ENCODE measurements at places on chromosomes 6 and 20.

DNA sequence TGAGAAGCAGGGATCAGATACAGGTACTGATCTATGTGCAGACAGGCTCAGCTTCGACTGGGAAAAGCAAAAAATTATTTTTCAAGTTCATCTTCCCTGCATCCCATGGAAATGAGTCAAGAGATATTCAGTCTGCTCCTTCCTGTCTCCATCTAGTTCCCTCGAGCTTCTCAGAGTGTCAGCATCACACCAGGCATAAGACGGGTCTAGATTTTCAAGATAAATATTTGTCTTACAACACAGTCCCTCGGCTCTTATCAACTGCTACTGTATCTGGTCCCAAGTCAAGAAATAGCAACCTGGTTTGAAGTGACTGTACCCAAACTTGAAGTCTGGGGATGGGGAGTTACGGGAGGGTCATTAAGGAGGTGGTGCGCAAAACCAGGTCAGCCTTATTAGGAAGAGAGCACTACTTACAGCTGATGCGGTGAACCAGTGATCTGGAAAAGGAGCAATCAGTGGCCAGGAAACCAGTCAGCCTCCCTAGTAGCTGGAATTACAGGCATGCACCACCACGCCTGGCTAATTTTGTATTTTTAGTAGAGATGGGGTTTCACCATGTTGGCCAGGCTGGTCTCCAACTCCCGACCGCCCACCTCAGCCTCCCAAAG is 29.7 kb downstream of the ZMYND8 start:
- DNase-seq = no peak

- DNase-seq = peak; percentile 32
These were observed 46.9 kb upstream of the TRIM26 start for GRCh38 chr6:30260036-30260504.

GRCh38 chr6:146664871-146665360 is 66.1 kb downstream of the ADGB start:
- DNase-seq = no peak

GRCh38 chr6:149942461-149942829 is 631 bp downstream of the ULBP2 start:
- DNase-seq = no peak

DNA sequence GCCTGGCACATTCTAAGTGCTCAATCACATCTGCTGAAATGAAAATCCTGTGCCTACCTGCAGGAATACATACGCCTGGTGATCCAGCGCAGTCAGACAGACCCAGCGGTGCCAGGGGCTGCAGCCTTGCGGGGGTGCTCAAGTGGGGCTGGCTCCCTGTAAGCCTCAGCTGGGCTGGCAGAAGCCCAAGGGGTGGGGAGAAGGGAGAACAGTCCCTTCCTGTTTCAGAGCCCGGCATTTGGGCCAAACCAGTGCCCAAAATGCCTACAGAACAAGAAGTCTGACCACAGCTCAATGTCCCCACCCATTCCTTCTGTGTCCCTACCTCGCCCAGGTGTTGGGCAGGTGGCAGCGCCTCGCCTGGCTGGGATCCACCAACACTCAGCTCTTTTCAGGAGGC is 22.6 kb downstream of the KCNK15 start:
- no peak for DNase-seq

DNA sequence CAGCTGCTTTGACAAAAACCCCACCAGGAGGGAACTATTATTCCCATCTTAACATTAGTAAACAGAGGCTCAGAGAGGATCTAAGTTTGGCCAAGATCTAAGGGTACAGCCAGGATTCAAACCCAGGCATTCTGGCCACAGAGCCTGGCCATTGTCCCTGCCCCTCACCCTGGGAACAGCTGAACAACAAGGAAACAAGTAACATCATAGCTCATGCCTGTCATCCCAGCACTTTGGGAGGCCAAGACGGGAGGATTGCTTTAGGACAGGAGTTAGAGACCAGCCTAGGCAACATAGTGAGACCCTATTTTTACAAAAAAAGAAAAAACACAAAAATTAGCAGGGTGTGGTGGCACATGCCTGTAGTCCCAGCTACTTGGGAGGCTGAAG is 27.5 kb downstream of the TOX2 start:
- DNase-seq = no peak

GRCh38 chr20:44183282-44183681 is 3.7 kb downstream of the JPH2 start:
- peak; percentile 39 for DNase-seq

GRCh38 chr6:121573481-121573880 is 138.0 kb downstream of the GJA1 start:
- no peak for DNase-seq

DNA sequence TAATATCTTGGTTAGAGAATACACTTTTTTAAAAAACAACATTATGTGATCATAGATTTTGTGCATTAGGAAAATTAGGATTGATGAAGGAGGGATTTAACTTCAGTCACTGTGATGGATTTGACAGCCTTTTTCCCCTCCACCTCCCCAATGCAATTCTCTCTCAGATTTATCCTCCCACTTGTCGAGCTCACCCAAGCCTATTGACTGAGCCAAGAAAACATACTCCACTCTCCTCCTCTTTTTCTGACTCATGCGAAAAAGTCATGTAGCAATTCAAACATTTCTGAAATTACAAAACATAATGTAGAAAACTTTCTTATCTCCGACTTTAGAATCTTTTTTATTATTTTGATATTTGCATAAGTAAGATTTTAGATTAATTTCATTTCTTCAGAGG is 24.1 kb downstream of the KLHL32 start:
- DNase-seq = no peak

- no peak for DNase-seq
These were observed 116.1 kb upstream of the NXT1 start for GRCh38 chr20:23234311-23235078.

DNA sequence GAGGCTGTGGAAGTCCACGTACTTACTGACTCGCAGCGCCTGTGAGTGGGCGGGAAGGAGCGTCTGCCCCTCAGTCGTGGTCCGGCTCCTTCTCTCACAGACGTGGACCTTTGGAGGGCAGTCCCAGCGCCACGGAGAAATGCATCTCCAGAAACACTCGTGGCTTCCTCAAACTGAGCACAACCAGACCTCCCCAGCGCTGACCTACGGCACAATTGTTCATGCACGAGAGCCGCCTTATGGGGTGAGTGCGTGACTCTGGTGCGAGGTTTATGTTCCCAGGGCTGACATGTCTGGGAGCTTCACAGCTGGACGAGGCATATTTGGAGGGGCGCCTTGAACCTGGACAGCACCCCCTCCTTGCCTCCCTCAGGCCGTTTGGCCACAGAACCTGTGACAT is 29.7 kb downstream of the FRMD1 start:
- DNase-seq = peak; percentile 28

DNA sequence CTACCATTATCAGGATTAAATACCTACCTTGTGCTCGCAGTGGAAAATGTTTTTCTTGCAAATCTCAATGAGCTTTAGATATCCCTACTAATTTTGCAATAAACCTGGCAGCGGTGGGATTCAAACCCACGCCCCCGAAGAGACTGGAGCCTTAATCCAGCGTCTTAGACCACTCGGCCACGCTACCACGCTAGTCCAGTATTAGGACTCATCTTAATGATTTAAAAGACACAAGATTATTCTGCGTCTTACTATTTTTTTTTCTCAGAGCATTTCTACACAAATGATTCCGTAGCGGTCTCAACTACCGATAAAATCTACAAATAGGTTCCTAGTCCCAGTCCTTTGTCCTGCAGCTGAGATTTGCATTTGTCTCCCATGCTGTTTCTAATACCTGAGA is 35.2 kb upstream of the ZSCAN23 start:
- no peak for DNase-seq

GRCh38 chr6:498795-499231 is 107.3 kb downstream of the IRF4 start:
- no peak for DNase-seq

- DNase-seq = no peak
These were observed 380.9 kb upstream of the RGS17 start for GRCh38 chr6:153511896-153512496.

GRCh38 chr20:62843656-62844055 is 18.0 kb downstream of the TCFL5 start:
- DNase-seq = peak; percentile 9

DNA sequence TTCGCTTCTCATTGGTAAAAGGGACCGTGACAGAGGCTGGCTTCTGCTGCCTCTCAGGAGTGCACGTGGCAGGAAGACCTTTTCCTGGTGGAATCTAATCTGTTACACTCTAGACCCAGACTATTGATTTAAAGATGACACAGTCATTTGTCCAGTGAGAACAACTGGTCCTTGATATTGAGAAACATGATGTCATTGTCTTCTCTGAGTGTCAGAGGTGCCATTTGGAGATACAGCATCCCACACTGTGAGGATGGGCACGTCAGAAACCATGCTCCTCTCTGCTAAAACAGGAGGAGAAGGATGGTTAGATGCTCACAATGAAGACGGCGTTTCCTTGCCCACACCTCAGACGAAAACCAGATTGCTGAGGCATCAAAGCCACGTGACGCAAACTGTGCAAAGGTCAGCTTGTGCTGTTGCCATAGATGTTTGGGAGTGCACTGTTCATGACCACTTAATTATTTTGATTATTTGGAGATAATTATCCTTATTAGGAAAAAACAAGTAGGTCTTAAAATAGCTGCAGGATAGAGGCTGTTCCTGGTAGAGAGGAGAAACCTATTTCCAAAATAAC is 169.0 kb downstream of the SMOC2 start:
- no peak for DNase-seq

GRCh38 chr20:19699180-19699971 is 58.7 kb upstream of the RIN2 start:
- no peak for DNase-seq

DNA sequence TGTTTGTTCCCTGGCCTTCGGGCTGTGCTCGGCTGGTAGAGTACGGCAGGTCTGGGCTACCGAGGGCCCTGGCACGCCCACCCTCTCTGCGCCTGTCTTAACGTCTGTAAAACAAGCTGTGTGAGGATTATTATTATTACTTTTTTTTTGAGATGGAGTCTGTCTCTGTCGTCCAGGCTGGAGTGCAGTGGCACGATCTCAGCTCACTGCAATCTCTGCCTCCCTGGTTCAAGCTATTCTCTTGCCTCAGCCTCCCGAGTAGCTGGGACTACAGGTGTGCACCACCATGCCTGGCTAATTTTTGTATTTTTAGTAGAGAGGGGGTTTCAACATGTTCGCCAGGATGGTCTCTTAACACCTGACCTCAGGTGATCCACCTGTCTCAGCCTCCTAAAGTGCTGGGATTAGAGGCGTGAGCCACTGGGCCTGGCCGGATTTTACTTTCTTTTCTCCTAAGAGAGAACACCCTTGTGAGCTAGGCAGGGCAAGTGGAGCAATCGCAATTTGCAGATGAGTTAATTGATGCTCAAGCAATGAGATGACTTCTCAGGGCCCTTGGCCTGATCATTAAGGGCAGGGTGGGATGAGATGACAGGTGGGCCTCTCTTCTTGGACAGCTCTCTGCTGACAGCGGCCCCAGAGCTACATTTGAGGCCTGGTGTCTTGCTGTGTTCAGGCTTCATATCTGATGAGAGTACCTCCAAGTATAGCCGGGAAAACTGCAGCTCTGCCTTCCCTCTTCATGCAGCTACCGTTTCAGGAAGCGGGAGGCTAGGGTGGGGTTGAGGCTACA is 859 bp upstream of the SMIM29 start:
- no peak for DNase-seq

DNA sequence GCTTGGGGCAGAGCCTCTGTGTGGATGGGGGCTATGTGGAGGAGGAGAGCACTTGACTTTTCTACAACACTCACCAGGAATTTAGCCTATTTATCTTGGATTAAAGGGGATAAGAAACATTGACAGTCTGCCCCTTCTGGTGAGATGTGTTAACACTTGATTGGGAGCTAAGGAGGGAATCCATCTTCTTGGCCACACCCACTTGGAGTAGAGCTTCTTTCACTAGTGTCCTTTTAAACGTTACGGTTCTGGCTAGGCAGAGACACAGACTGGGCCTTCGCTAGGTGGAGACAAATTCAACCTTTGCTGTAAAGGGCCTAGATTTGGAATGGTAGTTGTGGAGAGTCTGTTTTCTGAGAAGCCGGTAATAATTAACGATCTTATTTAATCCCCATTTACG is 15.5 kb upstream of the TPBG start:
- no peak for DNase-seq

- no peak for DNase-seq
These were observed 284.5 kb downstream of the TRDN start for GRCh38 chr6:123352279-123352678.

DNA sequence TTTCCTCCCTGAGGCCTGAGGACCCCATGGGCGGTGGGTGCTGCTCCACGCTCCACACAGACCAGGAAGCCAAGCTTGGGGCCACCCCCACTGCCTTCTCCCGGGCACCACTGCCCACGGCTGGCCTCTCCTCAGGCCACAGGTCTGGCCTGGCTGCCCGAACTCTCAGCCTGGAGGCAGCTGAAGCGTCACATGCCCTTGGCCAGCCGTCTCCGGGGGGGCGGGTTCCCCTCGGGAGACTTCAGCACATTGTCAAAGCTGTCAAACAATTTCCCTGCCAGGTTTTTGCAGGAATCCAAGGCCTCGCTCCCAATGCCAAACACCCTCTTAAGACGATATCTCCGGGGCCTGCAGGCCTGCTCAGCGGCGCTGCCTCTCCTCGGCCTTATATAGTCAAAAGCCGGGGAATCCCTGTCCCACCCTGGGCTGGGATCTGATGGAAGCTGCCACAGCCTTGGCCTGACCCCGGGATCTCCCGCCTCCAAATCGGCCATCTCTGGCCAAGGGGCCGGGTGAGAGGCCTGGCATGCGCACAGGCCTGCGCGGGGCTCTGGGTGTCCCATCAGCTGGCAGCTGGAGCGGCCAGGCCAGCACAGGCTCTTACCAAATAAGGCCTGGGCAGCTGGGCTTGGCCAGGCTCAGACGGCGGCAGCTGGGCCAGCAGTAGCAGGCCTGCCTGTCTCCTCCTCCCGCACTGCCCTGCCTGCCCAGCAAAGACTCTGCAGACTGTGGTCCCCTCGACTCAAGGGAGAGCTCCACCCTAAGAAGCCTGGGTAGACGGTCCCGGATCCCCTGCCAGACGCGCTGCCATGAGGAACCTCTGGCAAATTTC is 49.7 kb downstream of the RBM38 start:
- DNase-seq = peak; percentile 95

GRCh38 chr20:4371623-4372251 is 350.0 kb upstream of the PRND start:
- DNase-seq = no peak

DNA sequence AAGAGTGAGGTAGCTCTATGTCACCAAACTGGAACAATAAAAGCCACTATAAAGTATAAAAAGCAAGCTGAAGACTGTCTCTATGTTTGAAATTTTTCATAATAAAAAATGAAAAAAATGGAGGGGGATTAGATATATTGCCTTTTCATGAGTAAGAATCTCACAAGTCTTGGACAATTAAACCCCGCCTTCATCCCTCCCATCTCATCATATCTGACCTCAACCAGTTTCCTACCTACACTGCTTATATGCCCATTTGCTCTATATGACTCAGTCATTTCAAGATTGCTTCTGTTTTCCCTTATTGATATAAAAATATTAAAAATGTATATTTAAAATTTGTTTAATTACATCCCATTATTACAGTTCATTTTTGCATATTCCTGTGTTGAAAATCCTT is 2.9 kb upstream of the TRIM39 start:
- no peak for DNase-seq

GRCh38 chr6:166005401-166005943 is 162.2 kb downstream of the TBXT start:
- DNase-seq = peak; percentile 83

- DNase-seq = peak; percentile 18
These were observed 5.6 kb upstream of the LY6G5C start for GRCh38 chr6:31686483-31686882.

All from left ventricle myocardium superior (tissue), 1 donor.